ENCODE measurements at places on chromosomes 5 and 9.

DNA sequence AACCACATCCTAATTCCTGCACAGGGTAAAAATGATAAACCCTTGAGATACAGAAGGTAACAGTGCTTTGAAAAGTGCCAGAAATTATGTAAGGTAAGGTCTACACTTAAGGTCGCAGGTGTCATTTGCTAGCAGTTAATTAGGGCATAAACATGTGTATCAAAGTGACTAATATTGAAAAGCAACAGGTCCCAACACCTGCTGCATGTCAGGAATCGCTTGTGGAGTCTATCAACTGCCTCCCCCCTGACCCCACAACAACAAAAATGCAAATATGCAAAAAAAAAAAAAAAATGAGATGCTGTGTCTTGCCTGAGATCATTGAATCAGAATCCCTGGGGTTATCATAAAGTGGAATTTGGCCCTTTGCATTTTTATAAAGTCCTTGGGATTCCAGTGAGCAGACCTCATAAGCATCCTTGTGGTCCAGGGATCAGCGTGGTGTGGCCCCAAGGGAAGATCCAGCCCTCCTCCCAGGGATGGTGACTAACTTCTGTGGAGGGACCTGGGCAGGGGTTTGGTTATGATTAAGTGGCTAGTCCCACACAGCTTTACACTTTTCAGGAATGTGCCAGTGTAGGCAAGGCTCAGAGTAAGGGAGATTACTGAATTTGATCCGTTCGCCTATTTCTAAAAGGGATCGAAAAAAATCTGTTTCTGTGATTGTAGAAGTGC lies 92.5 kb upstream of the TNFSF8 start:
- no peak for DNase-seq

DNA sequence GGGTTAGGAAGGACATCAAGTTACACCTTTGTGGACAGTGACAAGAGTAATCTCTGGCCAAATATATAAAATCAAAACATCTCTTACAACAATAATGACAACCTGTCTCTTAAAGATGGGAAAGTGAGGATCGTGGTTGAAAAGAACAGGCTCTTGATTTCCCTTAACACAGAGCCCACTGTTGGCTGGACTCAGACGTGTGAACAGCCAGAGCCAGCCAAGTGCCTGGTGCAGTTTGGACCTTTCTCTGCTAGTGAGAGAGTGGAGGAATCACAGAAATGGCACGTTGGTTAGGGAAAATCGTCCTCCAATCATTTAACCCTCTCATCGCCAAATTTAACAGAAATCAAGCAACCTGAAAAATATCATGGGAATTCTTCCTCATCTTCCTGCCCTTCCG lies 131.3 kb downstream of the GNA14 start:
- DNase-seq = no peak

DNA sequence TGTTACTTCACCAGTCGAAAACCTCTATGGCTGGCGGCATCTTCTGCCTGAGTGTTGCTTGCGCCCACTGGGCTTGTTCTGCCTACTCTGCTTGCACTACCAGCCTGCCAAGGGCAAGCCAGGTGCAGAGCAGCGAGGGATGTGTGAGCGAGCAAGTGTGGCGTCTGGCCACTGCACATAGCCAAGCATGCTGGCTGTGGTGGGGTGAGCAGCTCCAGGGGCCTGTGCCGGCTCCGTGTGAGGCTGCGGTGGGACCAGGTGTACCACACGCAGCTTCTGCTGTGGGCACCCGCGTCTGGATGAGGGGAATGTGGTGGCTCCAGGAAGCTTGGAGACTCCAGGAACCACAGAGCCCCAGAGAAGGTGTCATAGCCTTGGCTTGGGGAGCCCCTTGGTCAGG lies 51.4 kb downstream of the GTF3C4 start:
- DNase-seq = no peak

GRCh38 chr9:130138791-130139190 lies 33.4 kb upstream of the NCS1 start:
- no peak for DNase-seq

GRCh38 chr9:136875155-136875554 lies 9.0 kb upstream of the EDF1 start:
- DNase-seq = no peak

GRCh38 chr5:177195307-177195952 lies 61.9 kb downstream of the NSD1 start:
- no peak for DNase-seq

- DNase-seq = no peak
Measured at GRCh38 chr5:7425830-7426229, 29.9 kb downstream of the ADCY2 start.

GRCh38 chr5:177478711-177479646 lies 5.5 kb upstream of the DBN1 start:
- no peak for DNase-seq

DNA sequence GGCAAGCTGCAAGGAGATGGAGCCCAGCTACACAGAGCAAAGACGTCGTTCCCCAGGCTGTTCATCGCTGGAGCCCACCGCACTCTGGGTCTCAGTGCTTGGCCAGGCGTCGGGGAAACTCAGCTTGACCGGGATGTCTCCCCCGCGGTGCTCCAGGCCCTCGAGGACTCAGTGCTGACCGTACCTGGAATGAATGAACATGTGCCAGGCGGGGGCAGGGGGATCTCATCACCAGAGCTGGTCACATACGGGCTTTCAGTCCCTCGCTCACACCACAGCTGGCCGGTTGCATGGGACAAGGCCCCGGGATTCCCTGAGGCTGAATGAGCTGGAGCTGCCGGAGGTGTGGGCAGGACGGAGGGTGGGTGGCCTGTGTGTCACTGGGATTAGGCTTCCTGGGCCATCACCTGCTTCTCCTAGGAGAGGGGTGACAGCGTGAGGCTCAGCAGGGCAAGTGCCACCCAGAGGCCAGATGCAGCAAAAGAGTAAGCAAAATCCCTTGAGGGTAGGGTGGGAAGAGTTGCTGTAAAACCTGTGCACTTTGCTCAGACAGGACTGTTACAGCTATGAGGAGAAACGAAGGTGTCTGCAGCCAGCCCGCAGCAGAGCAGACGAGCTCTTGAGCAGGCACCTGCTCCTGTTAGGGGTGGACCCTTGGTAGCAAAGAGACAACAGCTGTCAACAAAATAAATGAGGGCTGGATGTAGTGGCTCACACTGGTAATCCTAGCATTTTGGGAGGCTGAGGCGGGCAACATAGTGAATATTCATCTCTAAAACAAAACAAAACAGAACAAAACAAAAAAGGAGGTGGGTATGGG lies 70.7 kb upstream of the RAPGEF1 start:
- no peak for DNase-seq

GRCh38 chr5:94778299-94778698 lies 159.8 kb downstream of the SLF1 start:
- DNase-seq = no peak

DNA sequence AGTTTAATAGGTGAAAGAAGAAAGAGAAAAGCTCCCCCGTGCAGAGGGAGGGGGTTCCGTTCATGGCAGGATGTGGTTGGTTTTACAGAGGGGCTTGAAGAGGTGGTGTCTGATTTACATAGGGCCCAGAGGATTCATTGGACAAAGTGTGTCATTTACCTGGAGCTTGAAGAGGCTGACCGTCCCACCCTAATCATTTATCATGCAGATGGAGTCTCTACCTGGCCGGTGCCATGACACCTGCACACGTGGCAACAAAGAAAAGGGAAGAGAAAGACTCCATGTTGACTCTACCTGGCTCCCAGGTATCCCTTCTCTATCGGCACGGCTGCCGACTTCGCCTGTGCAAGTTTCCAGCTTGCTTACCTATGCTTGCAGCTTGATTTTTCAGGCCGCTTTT lies 35.3 kb upstream of the PRRC2B start:
- DNase-seq = no peak

- DNase-seq = peak; percentile 15
Measured at GRCh38 chr5:103562453-103563157, at the start of gene NUDT12. Gene NUDT12, minus strand, starts transcription at chr5:103562789. Its CDS starts 2,541 bp downstream, at chr5:103560248.

DNA sequence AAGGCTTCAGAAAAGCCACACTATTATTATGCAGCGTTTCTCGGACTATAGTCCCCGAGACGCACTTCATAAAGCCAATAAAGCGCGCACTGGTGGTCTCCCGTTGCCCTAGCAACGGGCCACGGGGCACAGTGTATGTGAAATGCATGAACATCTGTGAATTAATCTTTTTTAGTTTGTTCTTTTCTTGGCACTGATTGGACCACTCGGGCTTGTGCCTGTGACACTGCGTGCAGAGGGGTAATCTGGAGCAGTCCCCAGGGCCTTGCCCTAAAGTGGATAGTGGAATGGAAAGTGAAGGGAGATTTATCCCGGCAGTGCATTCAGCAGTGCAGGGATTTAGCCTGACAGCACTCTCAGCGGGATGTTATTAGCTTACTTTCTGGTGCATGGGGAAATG lies 92.1 kb downstream of the TLE4 start:
- DNase-seq = no peak

- DNase-seq = no peak
Measured at GRCh38 chr9:130089141-130089540, 35.4 kb downstream of the GPR107 start.

- DNase-seq = no peak
Measured at GRCh38 chr5:134127376-134127861, 12.9 kb downstream of the TCF7 start.

- DNase-seq = no peak
Measured at GRCh38 chr5:71533615-71534014, 53.5 kb upstream of the MCCC2 start.

- no peak for DNase-seq
Measured at GRCh38 chr5:96690861-96691260, 28.7 kb downstream of the CAST start.

GRCh38 chr5:131999441-132000240 lies 11.8 kb downstream of the ACSL6 start:
- DNase-seq = no peak

DNA sequence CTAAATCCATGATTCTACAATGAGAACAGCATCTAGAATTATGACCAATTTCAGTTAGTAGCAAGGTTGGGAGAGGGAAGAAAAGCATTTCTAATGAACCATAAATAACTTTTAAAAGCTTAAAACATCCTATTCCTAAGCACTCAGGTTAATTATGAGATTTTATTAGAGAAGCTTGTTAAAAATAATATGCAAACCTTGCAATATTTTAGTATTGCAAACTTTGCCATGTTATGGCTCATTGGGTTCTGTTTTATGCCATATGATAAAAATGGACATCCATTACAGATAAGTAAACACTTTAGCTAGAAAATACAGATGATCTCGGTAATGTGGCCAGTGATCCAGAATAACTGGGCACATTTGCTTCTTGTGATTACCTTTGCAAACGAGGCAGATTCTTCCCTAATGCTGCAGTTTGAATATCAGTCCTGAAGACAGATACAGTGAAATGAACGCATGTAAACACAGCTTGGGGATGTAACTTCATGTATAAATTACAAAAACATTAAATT lies 447.0 kb downstream of the PLK2 start:
- no peak for DNase-seq

GRCh38 chr5:4058899-4059298 lies 463.3 kb downstream of the IRX1 start:
- no peak for DNase-seq

GRCh38 chr9:135512904-135513303 lies 8.3 kb upstream of the LCN1 start:
- DNase-seq = no peak

DNA sequence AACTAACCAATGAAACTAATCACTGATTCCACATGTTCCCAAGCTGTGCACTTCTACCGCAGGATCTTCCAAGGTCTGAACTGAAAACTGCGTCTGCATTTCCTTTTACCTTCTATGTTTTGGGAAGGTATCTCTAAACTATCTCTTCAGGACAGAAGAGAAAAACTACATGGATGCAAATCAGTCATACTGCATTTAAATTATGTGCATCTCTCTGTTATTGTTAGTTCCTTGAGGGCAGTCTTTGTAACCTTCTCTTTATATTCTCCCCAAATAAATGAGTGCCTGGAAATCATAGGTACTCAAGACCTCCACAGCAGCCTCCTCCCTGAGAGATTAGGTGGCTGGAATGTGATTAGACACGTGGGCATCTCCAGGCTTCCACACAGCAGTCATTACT lies 17.1 kb downstream of the MTX3 start:
- no peak for DNase-seq

DNA sequence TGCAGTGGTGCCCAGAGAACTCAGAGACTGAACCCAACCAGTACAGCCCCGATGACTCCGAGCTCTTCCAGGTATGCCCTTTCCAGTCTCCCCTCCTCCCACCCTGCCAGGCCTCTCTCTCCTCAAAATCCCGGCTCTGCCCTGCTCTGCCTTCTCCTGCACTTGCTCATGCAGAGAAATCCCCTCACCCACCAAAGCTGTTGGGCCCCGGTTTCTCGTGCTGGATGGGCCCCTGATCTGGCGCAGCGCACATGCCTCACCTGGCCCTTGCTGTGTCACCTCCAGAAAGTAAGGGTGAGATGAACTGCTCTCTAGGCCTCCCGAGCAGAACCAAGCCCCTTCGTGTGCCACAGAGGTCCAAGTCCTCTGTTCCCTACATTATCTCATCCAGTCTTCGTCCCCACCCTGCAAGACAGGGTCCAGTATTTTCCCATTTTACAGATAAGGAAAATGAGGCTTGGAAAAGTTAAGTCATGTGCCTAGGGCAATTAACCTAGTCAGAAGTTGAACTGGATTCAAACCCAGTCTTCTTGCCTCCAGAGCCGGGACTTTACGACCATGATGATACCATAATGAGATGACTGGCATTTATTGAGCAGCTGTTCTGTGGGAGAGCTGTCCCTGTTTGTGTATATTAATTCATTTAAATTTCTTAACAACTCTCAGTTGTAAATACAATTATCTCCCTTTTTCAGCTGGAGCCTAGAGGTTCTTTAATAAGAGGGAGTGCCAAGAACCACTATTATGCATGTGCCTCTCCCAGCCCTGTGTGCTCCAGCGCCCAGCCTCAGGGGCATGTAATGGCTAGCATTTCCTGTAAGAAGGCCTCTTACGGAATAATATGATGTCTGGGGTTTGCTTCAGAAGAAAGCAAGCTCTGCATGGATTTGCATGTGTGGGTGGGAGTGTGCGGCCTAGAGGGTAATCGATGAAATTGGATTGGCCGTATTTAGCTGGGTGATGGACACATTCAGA lies 90.7 kb downstream of the PPARGC1B start:
- no peak for DNase-seq

DNA sequence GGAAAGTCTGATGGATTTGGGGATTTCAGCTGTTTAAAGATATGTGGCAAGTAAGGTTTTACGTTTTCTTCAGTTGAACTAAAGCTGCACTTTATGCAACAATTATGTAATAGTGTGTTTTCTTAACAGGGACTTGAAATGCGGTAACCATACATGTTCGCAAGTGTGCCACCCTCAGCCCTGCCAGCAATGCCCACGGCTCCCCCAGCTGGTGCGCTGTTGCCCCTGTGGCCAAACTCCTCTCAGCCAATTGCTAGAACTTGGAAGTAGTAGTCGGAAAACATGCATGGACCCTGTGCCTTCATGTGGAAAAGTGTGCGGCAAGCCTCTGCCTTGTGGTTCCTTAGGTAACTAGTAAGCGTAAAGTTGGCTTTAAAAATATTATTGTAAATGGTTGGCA lies 28.5 kb downstream of the NFX1 start:
- no peak for DNase-seq

- DNase-seq = no peak
Measured at GRCh38 chr9:112174965-112175795, at the start of gene SUSD1. Gene SUSD1, minus strand, starts transcription at chr9:112175297. Its CDS starts 62 bp downstream, at chr9:112175235.

DNA sequence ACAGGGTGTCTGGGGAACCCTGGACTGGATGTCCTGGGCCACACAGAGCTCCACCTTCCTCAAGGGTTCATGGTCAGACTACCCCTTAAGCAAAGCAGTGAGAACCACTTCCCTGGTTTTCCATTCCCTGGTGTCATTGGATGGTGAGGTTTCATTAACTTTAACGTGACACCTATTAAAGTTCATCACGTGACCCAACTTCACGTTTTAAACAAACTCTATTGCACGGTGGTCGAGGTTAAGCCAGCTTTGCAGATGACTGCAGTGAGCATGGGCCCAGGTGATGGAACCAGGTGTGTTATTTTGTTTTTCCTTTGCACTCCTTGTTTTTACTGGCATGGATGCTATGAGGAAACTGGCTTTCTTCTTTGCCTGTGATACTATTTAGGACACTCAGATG lies 385.7 kb upstream of the IRX1 start:
- DNase-seq = no peak
